ENCODE measurements at places on chromosomes 4 and X.

GRCh38 chrX:21730026-21730425 is 27.9 kb downstream of the SMPX start:
- DNase-seq: peak; percentile 19

GRCh38 chr4:4631150-4631549 is 89.3 kb upstream of the STX18 start:
- no peak for DNase-seq

DNA sequence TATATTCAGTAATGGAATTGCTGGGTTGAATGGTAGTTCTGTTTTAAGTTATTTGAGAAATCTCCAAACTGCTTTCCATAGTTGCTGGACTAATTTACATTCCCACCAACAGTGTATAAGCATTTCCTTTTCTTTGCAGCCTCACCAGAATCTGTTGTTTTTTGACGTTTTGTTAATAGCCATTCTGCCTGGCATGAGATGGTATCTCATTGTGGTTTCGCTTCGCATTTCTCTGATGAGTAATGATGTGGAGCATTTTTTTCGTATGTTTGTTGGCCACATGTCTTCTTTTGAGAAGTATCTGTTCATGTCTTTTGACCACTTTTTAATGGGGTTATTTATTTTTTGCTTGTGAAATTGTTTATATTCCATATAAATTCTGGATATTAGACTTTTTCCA is 13.6 kb upstream of the MAGED4B start:
- peak; percentile 37 for DNase-seq

GRCh38 chrX:2550328-2551020 is 49.7 kb upstream of the DHRSX start:
- no peak for DNase-seq

DNA sequence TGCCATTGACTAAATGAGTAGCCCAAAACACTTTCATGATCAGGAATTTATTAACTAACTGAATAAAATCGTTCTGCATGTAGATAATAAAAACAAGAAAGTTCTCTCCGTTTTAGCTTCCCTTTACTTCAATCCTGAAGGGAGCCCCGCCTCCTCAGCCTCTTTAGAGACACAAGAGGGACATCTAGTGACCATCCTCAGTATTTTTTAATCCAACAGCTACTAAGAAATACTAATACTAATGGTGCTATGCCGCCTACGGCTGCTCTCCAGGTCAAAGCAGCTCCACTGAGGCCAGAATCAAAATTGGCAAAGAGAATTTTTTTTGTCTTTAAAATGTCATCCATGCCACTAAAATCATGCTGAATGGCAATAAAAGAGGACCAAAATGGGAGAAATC is 3.2 kb upstream of the PCDH19 start:
- DNase-seq: peak; percentile 49

DNA sequence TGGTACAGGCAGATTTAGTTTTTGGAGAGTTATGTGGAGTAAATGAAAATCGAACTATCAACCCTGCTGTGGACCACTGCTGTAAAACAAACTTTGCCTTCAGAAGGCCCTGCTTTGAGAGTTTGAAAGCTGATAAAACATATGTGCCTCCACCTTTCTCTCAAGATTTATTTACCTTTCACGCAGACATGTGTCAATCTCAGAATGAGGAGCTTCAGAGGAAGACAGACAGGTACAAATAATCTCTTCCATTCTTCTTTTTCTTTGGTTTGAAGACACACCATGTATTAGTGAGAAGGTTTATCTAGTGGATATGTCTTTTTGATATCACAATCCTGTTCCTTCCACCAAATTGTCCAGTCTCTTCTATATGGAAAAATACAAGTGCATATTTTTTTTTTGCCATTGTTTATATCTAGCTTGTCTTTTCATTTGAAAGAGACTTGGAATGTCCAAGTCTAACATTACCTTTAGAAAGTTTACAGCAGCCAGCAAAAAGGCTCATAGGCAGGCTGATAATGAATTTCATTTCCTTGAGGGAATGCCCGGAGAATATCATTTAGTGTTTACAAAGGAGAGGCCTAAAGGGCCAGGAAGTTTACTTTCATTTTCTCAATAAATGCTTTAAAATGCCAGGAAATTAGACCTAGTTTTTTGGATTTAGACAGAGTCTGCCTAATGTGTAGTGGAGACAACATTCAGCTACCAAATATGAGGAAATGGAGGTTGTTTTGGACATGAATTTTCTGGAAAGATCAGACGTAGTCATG is 18.6 kb downstream of the AFM start:
- peak; percentile 5 for DNase-seq

GRCh38 chrX:146055733-146056132 is 238.1 kb downstream of the SLITRK2 start:
- no peak for DNase-seq

DNA sequence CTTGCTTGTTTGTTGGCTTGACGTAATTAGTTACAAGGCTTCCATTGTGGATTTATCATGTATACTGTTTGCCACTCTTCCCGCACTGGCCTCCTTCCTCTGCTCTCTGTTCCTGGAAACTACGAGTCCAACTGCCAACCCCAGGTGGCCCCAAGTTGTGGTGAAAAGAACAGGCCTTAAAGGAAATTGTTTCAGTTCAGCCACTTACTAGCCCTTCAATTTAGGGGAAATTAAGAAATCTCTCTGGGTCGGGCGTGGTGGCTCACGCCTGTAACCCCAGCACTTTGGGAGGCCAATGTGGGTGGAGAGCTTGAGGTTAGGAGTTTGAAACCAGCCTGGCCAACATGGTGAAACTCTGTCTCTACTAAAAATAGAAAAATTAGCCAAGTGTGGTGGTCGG is 28.0 kb downstream of the RBM47 start:
- no peak for DNase-seq

- DNase-seq: peak; percentile 64
Measured at GRCh38 chrX:23434356-23434884, 99.8 kb downstream of the PTCHD1 start.

DNA sequence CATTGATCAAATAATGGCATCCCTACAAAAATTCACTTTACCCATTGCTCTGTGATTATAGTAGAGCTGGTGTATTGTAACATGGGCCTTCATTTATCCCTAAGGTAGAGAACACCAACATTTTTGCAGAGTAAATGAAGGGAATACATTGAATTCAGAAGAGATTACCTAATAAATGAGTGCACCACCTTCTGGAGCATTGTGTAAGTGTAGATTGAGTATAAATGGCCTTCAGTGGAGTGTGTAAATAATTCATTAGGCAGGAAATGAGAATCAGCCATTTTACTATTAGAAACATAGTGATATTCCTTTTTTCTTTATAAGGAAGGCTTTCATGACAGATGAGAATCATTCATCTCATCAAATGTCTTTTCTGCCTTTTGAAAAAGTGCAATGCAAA is 155.8 kb downstream of the FAM47B start:
- peak; percentile 1 for DNase-seq

DNA sequence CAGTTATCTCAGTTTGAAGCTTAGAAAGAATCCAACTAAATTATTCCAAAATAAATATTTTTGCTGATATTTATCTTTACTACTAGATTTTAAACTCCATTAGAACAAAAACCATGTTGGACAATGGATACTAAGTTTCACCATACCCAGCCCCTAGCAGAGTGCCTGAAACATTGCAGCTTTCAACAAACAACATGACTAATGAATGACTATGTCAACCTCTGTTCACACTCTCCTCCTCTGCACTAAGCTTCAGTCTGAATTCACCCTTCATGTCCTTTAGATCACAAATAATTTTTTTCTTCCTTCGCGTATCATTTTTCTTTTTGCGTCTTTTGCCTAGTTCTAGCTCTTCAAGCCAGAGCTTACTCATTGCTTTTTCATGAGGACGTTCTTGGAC is 315.2 kb downstream of the PCDH10 start:
- DNase-seq: no peak

- DNase-seq: no peak
Measured at GRCh38 chr4:165175879-165176278, 31.5 kb upstream of the KLHL2 start.

GRCh38 chrX:136347706-136348105 is 46.9 kb downstream of the ADGRG4 start:
- no peak for DNase-seq

DNA sequence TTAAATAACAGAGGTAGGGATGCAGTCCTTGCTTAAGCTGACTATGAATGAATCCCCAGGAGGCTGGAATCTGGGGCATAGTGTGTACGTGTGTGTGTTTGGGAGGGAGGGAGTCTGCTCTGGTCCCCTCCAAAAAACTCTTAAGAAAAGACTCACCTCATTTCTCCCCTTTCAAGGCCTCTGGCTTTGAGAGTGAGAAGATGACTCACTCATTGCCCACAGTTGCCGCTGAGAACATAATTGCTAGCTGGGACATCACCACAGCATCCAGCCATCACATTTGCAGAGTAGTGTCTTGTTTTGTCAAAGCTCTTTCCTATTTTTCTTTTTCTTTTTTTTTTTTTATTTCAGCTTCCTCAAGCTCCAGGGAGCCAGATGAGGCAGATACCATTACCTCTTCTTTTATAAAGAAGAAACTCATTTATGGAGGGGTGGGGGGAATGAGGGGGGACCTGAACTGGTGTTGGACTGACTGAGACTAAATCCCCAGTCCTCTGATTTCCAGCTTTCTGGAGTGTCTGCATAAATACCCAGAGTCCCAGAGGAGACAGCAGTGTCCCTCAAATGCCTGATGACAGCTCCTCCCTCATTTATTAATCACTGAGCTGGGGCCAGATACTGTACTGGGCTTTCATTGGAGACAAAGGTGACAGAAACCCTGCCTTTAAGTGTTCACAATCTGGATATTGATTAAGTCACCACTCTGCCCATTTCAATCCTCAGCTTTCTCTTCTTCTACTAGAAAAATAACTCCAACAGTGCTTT is 61.9 kb upstream of the LAS1L start:
- peak; percentile 64 for DNase-seq

GRCh38 chr4:140755774-140756318 is 339 bp downstream of the TBC1D9 start:
- peak; percentile 54 for DNase-seq

GRCh38 chr4:150211016-150211415 is 132.8 kb downstream of the DCLK2 start:
- peak; percentile 36 for DNase-seq

DNA sequence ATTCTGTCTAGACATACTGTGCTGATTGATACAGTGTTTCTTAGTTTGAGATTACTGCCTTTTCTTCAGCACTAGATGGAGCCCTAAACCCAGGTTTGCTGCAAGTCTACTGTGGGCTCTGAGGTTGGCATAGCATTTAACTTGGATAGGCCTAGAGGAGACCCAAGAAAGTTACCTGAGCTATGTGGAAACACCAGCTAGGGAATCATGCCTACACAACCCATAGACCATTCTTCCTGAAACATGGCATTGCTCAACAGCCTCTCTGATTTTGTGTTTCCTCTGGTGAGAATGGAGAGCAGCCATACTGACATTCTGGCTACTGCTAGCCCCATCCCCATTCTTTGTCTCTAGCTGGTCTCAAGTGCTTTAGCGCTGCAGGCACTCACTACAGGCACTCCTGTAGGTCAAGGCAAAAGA is 287.7 kb upstream of the PCDH18 start:
- DNase-seq: peak; percentile 57

DNA sequence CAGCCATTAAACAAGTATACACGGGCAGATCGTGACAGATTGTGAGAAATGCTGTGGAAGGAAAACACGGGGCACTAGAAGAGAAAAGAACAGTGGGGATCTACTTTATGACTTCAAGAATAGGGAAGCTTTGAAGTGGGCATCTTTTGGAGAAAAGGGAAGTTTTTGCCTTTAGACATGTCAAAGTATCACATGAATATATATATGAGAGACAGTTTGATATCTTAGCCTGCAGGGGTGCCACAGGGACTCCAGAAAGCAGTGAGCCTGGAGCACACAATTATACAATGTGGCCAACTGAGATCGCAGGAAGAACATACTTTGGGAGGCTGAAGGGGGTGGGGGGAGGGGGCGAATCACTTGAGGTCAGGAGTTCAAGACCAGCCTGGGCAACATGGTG is 35.7 kb downstream of the RELL1 start:
- no peak for DNase-seq

GRCh38 chr4:41000356-41000755 is 214.0 kb downstream of the APBB2 start:
- DNase-seq: no peak

GRCh38 chr4:104413487-104413886 is 81.2 kb downstream of the CXXC4 start:
- DNase-seq: no peak

DNA sequence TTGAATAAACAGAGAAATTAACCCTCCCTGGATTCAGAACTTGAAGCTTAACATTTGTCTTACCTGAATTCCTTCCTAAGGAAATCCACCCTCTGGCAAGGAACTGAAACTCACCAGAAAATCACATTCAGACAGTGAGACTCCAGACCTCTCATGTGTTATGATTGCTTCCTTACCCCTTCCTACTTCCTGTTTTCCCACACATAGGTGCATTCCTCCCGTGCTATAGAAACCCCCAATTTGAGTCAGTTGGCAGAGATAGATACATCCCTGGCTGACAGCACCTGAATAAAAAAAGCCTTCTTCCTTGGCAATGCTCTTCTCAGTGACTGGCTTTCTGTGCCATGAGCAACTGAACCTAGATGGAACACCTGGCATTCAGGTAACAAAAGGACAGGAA is 157.0 kb upstream of the SMIM31 start:
- no peak for DNase-seq

- no peak for DNase-seq
Measured at GRCh38 chrX:40083120-40083978, 14.4 kb downstream of the BCOR start.

DNA sequence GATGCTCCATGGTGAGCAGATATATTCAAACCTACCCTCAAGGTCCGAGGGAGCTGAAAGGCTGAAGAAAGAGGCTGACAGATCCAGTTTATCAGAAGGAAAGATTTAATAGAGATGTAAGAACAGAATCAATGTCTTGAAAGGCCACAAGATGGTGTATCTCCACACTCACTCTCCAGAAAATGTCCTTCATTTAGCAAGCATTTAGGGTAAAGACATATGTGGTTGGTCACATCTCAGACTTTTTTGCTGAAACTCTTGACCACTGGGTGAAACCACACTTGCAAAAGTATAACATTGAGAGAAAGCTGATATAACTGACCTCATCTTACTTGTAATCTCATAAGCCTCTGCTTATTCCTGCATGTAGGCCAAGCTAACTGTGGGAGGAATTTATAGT is 745.8 kb upstream of the GALNTL6 start:
- DNase-seq: no peak

- no peak for DNase-seq
Measured at GRCh38 chr4:123088501-123088900, 166.1 kb upstream of the NUDT6 start.

DNA sequence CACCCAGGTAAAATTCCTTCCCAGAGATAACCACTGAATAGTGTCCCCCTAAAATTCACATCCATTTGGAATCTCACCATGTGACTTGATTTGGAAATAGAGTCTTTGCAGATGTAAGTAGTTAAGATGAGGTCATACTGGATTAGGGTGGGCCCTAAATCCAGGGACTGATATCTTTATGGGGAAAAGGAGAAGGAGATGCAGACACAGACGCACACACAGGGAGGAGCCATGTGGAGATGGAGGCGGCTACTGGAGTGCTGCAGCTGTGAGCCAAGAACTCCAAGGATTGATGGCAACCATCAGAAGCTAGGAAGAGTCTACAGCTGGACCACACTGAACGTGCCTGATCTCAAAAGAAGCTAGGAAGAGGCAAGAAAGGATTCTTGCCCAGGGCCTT is 96.6 kb upstream of the SRD5A3 start:
- DNase-seq: peak; percentile 3

GRCh38 chr4:32258986-32259385 is 1538.8 kb downstream of the PCDH7 start:
- DNase-seq: no peak

Measured in AG10803 (cell line).